Activated naive CD8-positive, alpha-beta T cell treated with anti-CD3 and anti-CD28 coated beads, Interleukin-2, amount 10 ng/mL, durations not matched to agents 7 days and 5 days (primary cell): ENCODE measurements at places on chromosomes 3 and 15. TPM values are rescaled to one million over a fixed set of nuclear protein-coding genes. Genes with fewer than 3 reads are reported as not detected.
A peak's percentile ranks its signal among the peaks of the same experiment; 100 is the strongest.

DNA sequence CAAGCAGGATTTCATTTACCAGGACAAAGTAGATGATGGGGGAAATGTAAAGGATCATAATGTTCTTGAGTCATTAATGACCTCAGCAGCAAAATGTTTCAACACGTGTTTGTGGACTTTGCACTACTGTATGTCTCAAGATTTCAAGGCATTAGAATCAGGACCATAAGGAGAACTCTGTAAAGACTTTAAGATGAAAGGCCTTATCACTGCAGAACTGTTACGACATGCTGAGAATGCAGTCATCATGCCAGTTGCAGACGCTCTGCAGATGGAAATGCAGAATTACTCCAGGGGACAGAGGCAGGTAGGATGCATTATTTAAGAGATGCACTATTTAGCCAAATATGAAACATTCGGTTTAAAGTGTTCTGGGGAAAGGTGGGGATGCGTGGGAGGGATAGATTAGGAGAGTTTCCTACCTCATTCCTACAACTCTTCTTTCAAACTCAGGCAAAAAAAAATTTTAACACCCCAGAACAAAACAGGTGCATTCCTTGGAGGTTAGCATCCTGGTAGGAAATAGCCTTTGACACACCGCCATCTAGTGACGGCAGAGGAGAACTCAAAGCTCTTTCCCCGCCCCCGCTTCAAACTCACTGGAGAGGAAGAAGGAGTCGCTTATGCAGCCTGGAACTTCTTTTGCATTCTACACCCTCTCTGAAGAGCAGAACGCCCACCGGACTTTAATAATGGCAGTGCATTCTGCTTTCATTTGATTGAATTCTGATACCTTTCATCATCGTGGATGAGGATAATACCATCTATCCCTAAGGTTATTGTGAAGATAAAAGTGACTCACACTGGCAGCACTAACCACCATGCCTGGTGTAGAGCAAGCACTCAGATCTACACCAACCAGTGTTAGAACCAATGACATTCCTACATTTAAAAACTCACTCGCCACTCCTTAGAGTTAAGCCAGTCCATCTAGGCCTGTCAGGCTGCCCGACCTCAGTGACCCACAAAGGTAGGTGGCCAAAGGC lies 43.1 kb upstream of the TOPAZ1 start:
- peak; percentile 49 for DNase-seq

DNA sequence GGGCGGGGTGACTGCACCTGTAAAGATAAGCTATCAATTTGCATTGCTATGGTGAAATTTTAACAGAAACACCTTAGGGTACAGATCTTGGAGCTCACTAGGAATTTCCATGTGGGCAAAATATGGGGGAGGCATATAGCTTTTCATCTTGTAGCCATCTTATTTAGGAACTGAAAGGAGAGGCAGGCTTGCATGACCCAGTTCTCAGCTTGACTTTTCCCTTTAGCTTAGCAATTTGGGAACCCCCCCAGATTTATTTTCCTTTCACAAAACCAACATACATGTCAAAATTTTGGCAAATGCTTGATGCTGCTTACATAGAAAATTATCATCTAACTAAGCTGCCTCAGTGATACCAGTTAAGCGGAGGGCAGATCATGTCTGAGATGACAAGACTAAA lies 55.0 kb upstream of the EIF1B start:
- no peak for DNase-seq

DNA sequence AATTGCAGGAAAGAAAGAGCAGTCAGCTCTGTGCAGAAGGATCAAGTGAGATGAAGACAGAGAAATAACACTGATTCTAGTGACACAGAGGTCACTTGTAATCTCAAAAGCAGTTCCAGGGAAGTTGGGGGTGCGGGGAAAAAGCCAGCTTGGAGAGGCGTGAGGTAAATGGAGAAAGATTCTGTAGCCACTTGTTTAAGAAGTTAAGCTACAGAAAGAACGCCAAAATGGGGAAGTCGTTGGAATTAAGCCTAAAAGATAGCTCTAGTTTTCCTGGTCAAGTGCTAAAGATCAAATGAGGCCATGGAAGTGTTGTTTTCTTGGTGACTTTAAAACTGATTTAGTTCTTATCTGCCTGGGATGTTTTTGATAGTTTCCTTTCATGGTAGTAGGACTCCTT lies 152.0 kb downstream of the GREM1 start:
- no peak for DNase-seq

- DNase-seq: no peak
Measured at GRCh38 chr3:127629467-127630403, 750 bp downstream of the PODXL2 start.

- DNase-seq: no peak
Measured at GRCh38 chr3:175107231-175107630, 248.1 kb downstream of the NAALADL2 start.

DNA sequence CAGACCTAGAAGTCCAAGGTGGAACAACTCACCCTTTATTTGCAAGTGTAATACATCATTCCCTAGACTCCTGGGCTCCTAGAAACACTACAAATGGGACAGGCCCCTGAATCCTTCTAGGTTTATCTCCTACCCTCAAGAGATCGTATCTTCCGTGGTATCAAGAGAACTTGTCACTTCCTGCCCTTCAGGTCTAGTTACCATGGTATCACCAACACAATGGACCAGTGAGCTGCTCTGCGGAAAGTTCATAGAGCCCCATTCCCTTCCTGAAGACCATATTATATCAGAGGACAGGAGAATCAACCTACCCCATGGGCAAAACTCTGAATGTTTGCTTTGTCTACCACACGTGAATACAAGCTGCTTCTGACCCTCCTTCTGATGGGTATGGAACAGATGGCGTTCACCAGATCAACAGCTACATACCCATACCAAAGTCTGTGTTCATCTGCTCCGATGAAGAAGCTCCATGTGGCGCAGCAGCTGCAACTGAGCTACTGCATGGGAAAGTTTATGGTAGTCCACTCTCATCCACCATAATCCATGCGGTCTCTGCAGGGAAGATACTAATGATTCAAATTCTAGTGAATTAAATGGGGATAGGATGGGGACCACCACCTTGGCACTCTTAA lies 84.6 kb upstream of the KLF13 start:
- DNase-seq: no peak

GRCh38 chr15:38374556-38374955 lies 79.4 kb upstream of the FAM98B start:
- DNase-seq: no peak

- DNase-seq: no peak
Measured at GRCh38 chr15:66743703-66744536, 41.9 kb downstream of the SMAD6 start.

DNA sequence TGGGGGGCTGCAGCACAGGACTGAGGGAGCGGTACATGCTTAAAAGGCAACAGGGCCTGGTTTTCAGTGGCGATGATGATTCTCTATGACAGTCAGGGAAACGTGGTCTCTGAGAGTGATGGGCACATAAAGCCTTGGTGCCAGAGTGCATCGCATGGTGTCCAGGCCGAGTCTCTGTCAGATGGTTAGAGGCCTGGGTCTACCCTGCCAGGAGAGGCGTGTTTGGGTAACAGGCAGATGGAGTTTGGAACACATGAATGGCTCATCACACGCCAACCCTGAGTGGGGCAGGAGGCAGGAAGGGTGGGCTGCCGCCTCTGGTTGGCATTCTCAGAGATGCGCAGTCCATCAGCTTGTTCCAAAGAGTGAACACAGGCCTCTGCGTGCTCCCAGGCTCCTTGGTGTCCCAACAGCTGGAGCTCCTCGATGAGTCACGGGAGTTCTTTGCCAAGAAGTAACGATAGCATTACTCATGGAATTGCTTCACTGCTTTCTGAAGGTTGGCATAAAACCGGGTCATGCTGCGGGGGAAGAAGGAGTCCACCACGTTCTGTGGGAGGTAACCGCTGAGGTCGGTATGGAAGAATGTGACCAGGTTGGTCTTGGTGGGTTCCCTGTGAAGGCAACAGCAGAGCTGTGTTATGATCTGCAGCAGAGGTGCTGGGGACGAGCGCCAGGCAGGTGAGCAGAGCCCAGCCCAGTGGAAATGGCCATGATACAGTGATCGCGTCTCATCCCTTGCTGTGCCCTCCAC lies 11.0 kb downstream of the STARD5 start:
- no peak for DNase-seq

GRCh38 chr3:179668429-179668828 lies 15.6 kb downstream of the USP13 start:
- DNase-seq: no peak

GRCh38 chr3:13561376-13561775 lies 12.5 kb downstream of the FBLN2 start:
- DNase-seq: no peak

DNA sequence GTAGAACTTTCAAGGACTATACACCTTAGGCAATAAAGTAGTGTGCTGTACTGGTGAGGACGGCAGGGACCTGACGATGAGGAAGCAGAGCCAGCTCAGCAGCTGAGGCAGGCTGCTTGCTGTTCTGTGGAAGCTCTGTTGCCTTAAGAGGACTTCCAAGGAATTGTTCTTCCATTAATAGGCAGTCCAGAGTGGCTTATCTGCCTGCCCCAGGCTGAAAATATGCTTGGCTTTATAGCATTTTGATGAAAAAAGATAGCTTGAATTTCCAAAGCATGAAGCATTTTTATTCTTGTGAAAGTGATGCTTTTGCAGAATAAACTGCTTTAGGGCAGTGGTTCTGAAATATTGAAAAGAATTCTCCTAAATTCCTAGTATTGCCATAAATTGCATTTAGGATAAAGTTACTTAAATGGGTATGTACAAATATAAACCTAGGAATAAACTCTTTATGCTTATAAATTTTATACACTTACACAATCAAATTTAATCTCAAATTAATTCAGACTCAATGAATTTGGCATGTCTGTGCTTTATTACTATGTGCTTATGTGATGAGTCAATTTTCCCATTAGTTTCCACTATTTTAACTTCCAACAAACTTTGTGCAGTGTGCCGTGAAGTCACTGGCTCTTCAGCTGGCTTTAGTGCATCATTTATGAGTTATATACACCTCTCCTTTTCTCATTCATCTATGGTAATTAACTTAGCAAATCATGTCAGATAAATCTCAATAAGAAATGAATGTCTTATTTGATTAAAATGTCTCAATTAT lies 231.0 kb upstream of the RASGRP1 start:
- no peak for DNase-seq

- DNase-seq: no peak
Measured at GRCh38 chr3:27449530-27450150, 34.5 kb downstream of the SLC4A7 start.

GRCh38 chr15:25860885-25861866 lies 2.0 kb downstream of the ATP10A start:
- peak; percentile 49 for DNase-seq

- DNase-seq: no peak
Measured at GRCh38 chr3:104519068-104519467, 847.6 kb upstream of the ALCAM start.

DNA sequence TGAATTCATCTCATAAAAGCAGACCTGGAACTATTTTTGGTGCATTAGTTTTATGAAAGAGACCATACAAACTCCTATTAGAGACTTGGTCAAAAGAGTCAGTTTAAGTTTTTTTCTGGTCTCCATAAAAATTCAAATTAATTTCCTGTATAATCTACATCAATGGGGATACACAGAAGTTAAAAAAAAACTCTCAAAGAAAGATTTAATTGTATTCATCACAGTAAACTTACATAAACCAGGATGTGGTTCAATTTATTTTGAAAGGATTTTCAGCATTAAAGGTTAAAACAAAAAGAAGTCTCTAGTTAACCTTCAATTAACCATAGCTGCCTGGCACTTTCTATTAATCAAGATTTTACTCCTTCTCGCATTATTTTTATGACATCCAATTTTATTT lies 530.3 kb upstream of the KCNMB2 start:
- DNase-seq: no peak

- DNase-seq: no peak
Measured at GRCh38 chr3:124935264-124935663, 713 bp upstream of the MUC13 start.

GRCh38 chr3:143843587-143843986 lies 4.7 kb downstream of the SLC9A9 start:
- no peak for DNase-seq

GRCh38 chr3:32616267-32616962 lies 45.8 kb upstream of the DYNC1LI1 start:
- DNase-seq: no peak

- DNase-seq: no peak
Measured at GRCh38 chr3:42421818-42422796, 11.7 kb upstream of the LYZL4 start.

DNA sequence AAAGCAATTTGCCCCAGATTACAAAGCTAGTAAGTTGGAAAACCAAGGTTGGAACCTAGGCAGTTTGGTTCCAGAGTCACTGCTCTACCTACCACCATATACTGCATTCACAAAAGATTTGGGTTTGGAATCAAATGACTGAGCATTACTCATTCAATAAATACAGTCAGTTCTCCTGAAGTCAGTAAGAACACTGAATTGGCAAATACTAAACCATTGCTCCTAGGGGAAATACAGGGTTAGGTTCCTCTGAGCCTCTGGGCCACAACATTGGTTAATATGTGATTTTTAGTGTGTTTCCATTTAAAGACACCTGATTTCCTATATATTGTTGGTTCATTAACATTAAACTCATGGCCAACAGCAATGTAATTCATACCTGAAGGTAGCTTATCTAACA lies 2.1 kb upstream of the EIF5A2 start:
- no peak for DNase-seq

DNA sequence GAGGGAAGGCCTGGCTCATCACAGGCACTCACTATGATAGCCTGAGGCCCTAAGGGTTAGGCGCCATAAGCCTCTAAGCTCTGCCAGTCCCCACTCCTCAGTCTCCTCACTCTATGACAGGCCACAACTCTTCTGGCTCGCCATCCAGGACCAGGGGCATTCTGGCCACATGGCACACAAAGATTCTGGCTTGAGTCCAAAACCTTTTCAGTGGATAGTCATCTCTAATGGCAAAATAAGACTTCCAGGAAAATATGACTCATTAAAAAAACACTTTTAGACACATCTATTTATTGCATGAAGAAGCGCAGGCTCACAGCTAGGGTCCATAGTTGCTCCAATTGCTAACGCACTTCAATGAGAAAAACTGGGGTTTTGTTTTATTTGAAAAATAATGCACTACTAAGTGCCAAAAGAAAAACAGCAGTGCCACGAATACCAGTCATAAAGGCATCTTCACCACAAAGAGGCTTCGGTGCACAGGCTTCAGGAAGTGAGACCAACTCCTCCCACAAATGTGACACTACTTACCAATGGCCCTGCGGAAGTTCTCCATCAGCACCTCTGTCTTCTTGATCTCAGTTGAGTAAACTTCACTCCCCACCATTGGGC lies 11.1 kb downstream of the RUVBL1 start:
- no peak for DNase-seq

DNA sequence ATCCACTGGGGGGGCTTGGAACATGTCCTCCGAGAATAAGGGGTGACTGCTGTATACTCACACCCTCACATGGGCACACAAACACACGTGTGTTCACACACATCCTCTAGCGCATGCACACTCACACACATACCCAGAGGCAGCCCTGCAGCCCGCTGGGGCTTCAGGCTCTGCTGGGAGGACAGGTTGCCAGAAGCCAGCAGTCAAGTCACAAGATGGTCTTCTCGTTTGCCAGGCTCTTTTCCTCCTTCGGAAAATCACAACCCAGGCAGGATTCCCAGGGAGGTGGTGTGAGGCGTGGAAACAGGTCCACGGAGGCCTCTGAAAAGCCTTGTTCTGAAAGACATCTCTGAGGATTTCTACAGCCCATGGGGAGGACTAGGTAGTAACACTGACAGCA lies 26.8 kb downstream of the MEGF11 start:
- DNase-seq: no peak

SLC9C1 gene
- total RNA-seq: not detected

GOLGA8R gene
- total RNA-seq: 35.4 TPM

DGKG gene
- total RNA-seq: 0.54 TPM

LRRC31 gene
- total RNA-seq: not detected

PCLAF gene
- 110 TPM for total RNA-seq

CAV3 gene
- total RNA-seq: not detected

TRMT10C gene
- total RNA-seq: 22.8 TPM

NOX5 gene
- total RNA-seq: 0.06 TPM

ROBO1 gene
- total RNA-seq: 5.3 TPM
